ENCODE measurements at places on chromosomes 4 and X. TPM values are rescaled to one million over a fixed set of nuclear protein-coding genes. Genes with fewer than 3 reads are reported as not detected.

DNA sequence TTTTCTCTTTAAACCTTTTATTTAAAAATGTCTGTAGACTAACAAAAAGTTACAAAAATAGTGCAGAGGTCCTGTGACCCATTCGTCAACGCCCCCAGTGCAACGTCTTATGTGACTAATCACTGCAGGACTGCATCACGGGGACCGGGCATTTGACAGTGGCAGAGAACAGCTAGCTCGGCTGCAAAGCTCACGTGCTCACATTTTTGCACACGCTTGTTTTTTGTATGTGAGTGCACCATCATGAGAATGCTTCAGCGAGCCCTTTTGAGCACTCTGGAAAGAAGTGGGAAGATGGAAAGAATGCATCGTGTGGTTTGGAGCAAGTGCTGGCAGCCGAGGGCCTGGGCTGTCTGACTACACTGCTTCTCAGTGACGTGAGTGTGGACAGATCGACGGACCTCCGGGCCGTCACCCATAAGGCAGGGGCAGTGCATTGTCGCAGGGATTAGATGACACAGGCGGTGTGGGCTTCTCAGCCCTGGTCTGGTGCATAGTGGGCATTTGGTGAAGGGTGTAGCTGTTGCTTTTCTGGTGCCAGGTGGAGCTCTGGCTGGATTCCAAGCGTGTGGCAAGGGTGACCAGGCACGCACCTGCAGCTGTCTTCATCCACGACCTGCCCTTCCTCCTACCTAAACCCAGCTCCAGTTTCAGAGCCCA is 17.7 kb downstream of the SPON2 start:
- peak; percentile 18 for ATAC-seq

DNA sequence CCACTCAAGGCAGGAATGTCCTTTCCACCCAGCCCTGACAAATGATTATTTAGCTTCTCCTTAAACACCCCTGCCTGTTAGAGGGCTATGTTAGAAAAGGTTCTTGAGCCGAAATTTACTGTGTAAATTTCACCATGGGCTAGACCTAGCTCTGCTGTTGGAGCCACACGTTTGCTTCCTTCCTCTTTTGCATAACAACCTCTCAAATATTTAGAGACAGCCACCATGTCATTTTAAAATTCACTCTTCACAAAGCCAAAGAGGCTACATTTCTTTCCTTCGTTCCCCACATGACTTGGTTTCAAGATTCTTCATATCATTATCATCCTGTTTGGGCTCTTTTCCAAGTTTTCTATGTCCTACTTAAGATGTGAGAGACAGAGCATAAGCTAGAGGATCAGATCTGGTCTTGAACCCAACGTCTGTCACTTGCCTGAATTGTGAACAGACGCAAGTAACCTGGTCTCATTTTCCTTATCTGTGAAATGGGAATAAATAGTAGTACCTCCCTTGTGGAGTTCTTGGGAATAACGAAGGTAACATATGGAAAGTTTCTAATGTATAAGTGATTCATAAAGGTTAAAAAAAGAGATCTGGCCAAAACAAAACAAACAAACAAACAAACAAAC is 6.7 kb downstream of the DOCK11 start:
- ATAC-seq, result no peak

DNA sequence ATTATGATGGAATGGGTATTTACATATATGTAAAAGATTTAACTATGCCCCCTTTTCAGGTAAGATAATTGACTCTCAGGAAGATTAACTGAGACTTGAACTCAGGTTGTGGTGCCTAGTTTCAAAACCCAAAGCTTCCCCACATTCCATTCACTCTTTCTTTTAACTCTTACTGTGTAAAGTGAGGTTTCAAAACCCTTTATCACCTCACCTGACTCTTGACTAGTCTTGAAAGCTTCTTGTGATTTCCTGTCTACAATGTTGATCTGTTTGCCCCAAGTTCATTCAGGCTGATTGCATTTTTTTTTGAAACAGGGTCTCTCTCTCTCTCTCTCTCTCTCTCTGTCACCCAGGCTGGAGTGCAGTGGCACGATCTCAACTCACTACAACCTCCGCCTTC is 40.5 kb upstream of the RAPGEF2 start:
- ATAC-seq, result no peak

Gene TEC
- 6.3 TPM for total RNA-seq

Gene MAGEB18
- not detected for total RNA-seq

DNA sequence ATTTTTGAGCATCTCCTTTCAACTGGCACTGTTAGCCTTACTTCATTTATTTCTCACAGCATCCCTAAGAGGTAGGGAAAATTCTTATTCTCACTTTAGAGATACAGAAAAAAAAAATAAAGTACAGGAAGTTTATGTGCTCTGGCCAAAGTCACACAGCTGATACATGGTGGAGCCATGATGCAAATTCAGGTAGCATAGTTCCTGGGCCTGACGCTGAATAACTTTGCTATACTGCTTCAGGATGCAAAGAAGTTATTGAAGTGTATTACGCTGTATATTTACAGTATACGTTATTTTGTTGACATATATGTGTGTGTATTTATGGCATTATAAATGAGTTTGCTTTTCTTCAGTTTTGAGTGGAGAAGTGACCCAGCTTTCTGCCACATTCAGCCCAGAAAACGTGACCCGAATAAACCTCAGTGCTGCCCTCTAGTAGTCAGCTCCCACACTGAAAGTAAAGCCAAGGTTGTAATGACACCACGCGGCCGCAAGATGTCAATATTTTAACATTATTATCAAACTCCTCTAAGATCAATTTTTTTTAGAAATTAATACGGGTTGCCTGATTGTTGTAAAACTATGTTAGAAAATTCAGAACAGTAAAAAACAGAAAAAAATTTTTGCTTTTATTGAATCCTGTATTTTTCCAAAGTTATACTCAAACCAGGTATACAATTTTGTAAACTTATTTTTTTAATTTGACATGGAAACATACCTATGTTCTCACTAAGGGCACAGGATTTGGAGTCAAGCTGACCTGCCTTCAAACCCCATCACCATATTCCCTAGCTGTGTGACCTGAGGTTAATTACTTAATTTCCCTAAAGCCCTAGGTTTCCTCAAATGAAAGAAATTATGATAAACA is 3.8 kb upstream of the GUCY2F start:
- ATAC-seq, result peak; percentile 73

DNA sequence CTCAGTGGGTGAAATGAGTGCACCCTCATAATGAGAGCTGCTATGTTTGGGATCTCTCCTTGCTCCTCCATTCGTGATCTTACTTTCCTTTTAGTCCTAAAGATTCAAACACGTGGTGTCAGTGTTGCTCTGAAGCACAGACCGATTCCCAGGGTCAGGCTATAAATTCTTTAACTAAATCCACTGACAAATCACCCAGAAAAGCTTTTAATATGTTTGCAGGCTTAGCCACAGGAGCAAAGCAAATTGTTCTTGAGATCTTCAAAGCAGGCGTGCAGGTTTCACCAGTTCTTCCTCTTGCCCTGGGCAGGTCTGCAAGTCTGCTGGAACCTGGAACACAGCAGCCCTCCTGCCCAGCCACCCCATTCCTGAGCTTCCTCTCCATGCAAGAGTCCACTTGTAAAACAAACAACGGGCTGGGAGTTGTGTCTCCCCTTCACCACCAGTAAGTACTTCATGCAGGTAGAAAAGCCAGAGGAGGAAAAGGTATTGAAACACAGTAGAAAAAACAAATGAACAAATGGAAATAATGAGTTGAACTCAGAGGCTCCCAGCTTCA is 70.1 kb upstream of the ENPP6 start:
- ATAC-seq, result peak; percentile 91

GRCh38 chr4:23235628-23236390 is 543.1 kb downstream of the GBA3 start:
- no peak for ATAC-seq

GRCh38 chr4:156346959-156347385 is 393.3 kb upstream of the CTSO start:
- no peak for ATAC-seq

Gene ZNF518B
- 13.4 TPM for total RNA-seq

DNA sequence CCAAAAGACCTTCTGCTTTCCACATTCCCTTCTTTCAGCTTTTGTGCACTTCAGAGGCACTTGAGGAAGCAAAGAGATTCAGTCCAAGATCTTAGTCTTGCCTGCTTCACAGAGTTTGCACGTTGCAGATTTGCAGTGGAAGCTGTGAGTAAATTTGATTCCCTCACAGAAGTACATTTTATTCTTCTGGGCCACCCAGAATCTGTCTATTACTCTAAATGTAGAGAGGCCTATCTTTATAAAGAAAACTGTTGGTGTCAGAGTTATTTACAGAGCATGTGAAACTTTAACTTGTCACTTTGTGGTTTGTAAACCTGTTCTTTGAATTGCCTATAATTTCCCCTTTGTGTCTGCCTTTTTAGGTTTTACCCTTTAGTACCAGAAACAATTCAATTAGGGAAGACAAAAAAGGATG is 15.5 kb downstream of the SPRY1 start:
- no peak for ATAC-seq

Gene GUCY1B1
- total RNA-seq, result 0.96 TPM

GRCh38 chrX:105167233-105167632 is 53.3 kb downstream of the TEX13A start:
- ATAC-seq, result no peak

GRCh38 chrX:112654871-112655270 is 24.9 kb downstream of the LHFPL1 start:
- no peak for ATAC-seq

GRCh38 chr4:103786014-103786413 is 66.2 kb upstream of the TACR3 start:
- ATAC-seq, result peak; percentile 47

DNA sequence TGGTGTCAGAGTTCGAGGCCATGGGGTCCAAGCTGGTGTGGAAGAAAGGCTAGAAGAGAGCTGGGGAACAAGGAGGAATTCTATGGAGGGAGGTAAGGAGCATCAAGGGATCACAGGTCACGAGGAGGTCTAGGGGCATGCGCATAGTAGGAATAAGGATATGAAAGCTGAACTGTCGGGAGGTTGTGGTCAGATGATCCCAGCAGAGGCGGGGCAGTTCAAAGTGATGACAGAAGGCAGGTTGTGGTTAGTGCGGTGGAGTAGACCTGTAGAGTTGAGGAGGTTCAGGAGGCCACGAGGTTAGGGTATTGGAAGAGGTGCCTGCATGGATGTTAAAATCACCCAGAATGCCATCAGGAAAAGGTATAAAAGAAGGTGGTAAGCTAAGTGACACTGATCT is 156.3 kb downstream of the TMEM164 start:
- ATAC-seq, result no peak

DNA sequence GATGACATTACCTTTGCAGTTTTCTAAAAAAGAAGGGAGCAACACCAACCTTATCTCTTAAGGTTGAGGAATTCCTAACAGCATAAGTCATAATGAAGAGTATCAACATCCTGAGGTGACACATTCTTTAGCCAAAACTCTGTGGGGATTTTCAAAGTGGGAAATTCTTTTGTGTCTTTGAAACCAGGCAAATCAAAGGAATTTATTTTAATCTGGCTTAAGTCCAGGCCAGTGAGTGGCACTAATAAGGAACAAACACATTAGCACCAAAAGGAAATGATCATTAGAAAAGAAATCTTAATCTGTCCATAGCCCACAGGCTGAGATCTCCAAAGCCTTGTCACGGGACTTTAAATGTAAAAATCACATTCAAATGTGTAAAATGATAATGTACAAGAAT is 110.1 kb downstream of the LARP7 start:
- no peak for ATAC-seq

Gene LRCH2
- 0.12 TPM for total RNA-seq

DNA sequence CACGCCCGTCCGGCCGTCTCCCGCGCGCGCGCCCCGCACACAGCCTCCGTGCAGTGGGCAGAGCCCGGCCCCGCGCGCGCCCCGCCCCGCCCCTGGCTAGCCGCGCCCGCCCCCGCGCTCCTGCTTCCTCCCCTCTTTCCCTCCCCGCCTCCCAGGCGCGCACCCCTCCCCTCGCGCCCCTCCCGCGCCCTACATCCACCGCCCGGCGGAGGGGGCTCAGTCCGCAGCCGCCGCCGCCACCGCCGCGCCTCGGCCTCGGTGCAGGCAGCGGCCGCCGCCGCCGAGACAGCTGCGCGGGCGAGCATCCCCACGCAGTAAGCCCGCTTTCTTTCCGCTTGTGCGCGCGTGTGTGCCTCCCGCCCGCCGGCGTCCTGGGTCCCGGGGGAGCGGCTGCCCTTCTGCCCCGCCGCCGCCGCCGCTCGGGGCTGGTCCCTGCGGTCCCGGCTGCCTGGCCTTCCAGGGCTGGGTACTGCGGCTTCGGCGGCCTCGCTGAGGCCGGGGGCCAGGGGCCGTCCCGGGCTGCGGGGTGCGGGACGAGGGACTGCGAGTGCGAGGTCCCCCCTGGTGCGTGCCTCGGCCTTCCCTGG is at the start of gene FHL1:
FHL1 (plus strand) TSS at position 219 of the 587 bp plus-strand sequence.
- peak; percentile 75 for ATAC-seq

GRCh38 chrX:133921764-133922389 is 63.5 kb downstream of the GPC3 start:
- ATAC-seq, result peak; percentile 39

Gene PHEX
- total RNA-seq, result 0.36 TPM

Gene FRG1
- 29.8 TPM for total RNA-seq

DNA sequence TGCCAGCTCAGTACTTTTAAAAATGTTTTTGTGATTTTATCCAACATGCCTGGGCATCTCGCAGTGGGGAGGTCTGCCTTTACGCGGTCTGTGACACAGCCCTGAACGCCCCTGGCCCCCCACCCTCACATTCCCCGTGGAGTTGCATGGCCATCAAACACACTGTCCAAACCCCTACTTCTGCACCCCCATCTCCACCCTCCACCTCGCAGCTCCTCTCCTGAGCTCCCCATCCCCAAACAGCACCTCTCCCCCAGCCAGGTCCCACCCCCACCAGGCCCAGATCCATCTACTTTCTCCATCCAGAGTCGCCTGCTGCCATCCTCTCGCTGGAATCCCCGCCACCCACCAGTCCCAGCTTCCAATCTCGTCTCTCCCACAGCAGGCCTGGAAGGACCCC is 9.5 kb downstream of the ZFYVE28 start:
- no peak for ATAC-seq

DNA sequence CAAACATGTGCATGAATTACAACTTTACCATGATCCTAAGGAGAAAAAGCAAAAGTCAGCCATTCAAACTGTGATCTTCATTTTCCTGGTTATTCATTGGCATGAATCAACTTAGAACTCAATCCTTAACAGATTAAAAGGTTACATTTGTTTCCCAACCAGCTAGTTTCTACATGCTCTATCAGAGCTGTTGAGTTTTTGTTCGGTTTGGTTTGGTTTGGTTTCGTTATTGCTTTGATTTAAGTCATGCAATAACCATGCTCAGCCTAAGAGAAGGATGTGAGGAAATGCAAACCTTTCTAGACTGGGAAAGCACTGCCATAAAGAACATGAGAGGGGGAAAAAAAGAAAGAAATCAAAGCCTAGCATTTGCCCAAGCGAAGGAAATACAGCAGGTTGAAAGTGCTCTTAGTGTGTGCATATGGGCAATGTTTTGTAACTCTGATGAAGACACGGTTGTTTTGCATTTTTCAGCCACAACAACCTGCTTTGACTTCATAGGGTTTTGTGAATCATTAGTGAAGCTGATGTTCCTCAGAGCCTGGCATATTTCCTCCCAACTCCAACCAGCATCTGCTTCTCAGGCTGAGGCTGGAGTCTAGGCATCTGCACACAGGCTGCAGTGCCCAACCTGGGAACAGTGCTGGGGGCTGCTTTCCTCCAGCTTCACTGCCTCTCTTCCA is 234.3 kb downstream of the ZNF674 start:
- ATAC-seq, result peak; percentile 78

- ATAC-seq, result no peak
Observed at GRCh38 chr4:101262683-101263082, 84.6 kb downstream of the PPP3CA start.

- ATAC-seq, result peak; percentile 82
Observed at GRCh38 chr4:2220016-2220630, 21.8 kb downstream of the HAUS3 start.

All from esophagus mucosa (tissue), 1 donor.